ENCODE measurements at places on chromosomes 1 and 21. TPM values are rescaled to one million over a fixed set of nuclear protein-coding genes. Genes with fewer than 3 reads are reported as not detected.

Gene S100A7
- not detected for total RNA-seq

Gene AKR7A3
- total RNA-seq: 1.0 TPM

Gene AGT
- 3.7 TPM for total RNA-seq

Gene GCSAML
- total RNA-seq: 0.51 TPM

Gene TBX19
- 0.87 TPM for total RNA-seq

Gene AVPR1B
- not detected for total RNA-seq

Gene CD5L
- total RNA-seq: not detected

Gene TMEM125
- total RNA-seq: not detected

Gene CLIC6
- total RNA-seq: 9.9 TPM

Gene FAM177B
- total RNA-seq: not detected

Gene LCA5L
- total RNA-seq: 0.55 TPM

- no peak for DNase-seq
Observed at GRCh38 chr1:163774401-163774945, 452.7 kb downstream of the NUF2 start.

- DNase-seq: no peak
Observed at GRCh38 chr1:7113136-7113535, 327.9 kb downstream of the CAMTA1 start.

GRCh38 chr1:228541725-228542124 lies 54.5 kb downstream of the RNF187 start:
- DNase-seq: peak; percentile 8

DNA sequence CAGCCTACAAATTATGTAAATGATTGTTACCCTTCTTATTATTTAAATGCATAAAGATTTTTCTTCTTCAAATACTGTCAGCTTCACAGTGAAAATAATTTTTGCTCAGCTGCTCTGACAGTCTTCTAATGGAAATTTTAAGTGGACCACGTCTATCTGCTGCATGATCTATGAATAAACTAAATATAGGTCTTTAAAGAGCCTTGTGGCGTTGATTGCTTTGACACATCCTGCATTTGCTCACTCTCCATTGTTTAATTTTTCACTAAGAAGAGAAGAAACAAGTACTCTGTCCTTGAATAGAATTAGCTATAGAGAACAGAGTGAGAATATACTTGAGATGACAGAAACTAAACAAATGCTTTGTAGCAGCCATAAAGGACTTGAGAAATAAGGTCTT lies 826.1 kb downstream of the MRPL39 start:
- no peak for DNase-seq

GRCh38 chr1:115648717-115649691 lies 7.2 kb downstream of the VANGL1 start:
- DNase-seq: no peak

- DNase-seq: no peak
Observed at GRCh38 chr1:51518033-51518585, 957 bp downstream of the EPS15 start.

DNA sequence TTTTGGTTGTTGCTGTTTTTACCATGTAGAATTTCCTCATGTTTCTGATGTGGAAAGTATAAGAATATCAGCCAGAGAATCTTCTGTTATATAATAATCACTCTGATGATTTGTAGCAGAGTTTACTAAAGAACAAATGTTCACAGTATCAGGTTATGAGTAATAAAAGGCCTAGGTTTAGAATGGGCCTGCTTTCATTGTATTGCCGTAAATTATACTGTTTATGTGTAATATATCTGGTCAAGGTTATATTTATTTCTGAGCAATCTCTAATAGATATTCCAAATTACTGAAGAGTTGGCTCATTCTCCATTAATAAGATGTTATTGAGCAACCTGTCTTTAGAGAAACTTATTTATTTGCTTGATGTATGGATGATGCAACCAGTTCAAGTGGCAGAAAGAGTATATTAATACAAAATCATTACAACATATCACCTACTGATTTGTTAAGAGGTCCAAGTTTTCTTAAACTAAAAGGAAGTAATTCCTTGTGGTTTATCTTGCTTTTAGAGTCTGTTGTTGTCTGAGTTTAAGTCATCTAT lies 649.4 kb upstream of the CXADR start:
- DNase-seq: no peak

DNA sequence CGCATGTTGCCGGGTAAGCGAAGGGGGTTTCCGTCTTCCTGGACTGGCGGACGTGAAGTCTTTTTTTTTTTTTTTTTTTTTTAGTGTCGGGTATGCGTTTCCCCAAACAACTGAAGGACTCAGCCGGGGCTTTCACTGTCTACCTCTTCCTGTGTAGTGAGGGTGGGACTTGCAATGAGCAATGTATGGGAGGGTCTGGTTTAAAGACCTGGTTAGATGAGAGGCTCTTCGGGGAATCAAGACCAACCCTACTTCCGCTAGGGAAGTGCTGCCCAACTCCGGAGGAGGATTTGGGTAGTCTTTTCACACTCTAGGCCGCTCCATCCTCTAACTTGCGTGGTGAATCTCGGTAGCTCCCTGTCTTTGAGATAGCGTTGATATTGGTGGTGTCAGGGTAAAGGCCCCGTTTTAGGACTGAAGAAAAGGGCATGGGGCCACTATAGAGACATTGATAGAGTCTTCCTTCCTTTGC lies 754 bp downstream of the PRRC2C start:
- no peak for DNase-seq

DNA sequence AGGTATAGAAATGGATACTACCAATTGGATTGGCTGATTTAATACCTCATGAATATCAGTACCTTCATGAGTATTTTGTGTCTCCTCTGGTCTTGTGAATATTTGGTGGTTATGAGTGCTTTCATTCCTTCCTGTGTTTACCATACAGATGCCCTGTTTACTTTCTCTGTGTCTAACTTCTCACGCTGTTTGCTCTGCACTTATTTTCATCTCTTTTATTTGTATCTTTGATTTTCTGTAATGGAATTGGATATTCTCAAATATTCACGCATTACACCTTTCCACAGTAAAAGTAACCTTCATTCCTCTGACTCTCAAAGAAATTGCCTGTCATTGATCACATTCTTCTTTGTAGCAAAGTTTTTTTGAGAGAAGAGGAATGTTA lies 16.8 kb downstream of the CNST start:
- DNase-seq: no peak

DNA sequence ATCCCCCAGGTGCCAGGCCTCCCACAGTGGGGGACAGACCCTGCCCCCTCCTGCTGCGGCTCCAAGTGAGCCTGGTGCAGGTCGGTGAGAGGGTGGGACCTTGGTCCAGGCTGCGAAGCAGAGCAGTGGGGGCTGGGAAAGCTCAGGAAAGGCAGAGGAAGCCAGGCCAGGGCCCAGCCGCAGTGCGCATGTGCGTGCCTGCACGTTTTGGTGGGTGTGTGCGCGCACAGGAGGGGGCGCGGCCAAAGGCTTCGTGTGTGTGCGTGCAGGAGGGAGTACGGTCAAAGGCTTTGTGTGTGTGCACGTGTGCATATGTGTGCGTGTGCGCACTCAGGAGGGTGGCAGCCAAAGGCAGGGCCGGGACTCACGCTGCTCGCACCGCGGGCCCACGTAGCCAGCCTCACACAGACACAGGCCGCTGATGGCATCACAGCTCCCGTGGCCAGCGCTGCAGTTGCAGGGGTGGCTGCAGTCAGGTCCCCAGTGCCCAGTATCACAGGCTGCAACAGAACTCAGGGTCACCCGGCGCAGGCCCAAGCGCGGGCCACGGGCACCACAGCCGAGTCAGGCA lies 45.9 kb downstream of the ARHGEF16 start:
- no peak for DNase-seq

DNA sequence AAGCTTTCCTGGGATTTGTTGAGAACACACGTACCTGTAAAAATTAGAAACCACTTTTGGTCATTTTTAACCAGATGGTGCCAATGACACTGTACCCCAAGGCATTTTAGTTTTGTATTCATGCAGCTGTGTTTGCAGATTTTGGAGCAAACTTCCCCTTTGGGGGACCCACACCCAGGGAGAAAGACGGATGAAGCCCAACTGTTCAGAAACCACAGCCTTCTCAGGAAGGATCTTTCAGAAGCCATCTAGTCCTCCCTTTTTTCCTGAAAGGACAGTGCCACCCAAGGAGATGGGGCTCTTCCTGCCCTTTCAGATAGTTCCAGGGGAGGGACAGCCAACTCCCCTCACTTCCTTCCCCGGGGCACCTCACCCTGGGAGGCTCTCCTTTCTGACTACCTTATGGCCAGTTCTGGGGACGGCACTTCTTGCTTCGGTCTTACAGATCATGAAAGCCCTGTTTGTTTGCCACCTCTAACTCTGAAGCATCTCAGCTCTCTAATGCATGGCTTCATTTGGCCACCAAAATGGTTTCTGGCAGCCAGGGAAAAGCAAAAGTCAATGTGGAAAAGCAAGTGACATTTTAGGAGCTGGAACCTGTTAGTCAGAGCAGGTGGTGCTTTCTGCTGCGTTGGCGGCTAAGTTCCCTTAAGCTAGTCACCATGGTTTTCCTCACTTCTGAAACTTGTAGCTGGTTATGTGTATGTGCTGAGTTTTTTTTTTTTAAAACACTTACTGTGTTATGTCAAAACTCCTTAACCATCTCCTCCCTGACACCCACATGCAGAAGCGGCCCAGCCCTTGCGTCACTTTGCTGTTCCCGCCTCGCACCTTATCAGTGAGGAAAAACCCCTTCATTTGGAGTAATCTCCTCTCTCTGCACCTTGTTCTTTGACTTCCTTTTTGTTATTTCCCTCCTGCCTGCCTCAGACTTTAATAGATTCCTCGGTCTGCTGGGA lies 10.1 kb downstream of the TMCC2 start:
- peak; percentile 65 for DNase-seq

DNA sequence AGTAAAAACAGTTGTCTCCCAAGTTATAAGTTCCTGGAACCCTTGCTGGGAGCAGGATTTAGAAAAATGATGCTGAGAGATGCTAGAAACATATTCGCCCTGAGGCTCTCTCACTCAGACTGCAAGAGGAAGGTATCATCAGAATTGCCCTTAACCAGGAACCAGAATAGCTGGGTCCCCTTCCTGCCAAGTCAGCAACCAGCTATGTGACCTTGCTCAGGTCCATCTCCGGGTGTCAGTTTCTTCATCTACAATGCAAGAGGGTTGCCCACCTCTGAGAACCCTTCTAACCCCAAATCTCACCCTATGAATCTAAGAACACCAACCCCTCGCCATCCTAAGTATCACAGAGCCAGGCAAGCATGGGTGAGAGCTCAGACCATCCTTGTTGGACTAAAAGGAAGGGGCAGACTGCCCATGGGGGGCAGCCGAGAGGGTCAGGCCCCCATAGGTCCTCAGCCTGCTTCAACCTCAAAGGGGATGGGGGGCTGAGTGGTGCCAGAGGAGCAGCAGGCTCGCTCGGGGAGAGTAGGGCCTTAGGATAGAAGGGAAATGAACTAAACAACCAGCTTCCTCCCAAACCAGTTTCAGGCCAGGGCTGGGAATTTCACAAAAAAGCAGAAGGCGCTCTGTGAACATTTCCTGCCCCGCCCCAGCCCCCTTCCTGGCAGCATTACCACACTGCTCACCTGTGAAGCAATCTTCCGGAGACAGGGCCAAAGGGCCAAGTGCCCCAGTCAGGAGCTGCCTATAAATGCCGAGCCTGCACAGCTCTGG lies 390 bp upstream of the S100A9 start:
- no peak for DNase-seq

DNA sequence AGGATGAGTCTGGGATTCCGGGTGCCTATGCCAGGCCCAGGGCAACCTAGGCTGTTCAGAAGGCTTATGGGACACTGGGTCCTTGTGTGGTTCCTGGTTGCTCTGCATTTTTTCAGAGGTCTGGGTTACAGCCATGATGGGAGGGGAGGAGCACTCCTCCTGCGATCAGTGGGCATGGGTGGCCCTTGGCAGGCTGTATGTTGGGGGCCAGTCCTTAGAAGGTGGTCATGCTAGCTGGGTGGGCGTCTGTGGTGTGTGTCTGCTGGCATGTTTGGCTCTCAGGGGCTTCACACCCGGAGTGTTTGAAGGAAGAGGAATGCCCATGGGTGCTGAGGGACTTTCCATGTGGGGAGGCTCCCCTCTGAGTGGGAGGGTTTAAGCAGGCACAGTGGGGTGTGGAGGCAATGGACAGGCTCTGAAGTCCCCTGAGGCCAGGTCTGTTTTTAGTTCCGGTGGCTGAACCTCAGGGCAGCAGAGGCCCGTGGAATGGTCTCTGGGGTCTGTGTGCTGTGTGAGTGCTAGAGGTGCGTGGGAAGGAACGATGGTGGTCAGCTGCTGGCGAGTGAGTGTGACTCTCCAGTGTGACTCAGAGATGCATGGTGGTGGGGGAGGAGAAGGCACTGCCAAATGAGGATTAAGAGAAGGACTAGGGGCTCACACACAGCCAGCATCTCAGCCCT lies 25.3 kb downstream of the CACNA1E start:
- DNase-seq: no peak

DNA sequence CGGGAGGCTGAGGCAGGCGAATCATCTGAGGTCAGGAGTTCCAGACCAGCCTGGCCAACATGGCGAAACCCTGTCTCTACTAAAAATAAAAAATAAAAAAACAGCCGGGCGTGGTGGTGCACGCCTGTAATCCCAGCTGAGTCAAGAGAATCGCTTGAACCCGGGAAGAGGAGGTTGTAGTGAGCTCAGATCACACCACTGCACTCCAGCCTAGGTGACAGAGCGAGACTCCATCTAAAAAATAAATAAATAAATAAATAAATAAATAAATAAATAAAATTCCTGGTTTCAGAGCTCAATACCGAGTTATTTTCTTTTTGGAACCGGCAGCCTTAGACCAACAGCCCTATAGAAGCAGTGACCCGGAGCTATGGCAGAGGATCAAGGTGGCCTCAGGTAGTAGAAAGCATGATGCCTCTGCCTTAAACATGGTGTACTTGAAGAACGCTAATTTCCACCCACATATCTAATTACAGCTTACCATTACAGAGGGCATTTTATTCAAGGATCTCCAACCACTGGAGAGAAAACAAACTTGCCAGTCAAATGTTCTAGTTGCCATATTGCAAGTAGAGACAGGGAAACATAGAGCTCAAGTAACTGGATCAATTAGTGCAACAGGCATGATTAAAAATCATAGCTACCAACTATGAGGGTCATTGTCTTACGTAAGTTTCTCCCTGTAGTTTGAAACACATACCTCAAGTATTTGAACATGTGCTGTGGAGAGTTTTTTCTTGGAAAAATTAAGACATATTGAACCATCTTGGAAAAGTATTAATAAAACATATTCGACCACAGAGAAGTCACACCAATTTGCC lies 2.0 kb upstream of the ENAH start:
- no peak for DNase-seq

DNA sequence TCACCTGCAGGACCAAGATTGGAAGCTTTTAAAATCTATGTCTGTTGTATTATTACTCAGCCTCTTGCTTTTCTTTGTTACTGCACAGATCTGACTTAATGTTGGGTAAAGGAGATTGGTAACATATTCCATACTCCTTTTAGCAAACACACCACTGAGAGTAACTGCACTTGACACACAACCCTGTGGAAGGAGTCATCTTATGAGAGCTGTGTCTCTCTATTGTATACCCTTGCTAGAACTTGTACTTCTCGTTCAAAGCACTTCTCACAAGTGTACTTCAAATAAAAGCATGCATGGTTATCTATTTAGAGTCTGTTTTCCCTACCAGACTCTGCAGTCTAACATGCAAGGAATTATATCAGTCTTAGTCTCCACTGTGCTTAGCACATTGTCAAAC lies 813.4 kb downstream of the ADGRL2 start:
- no peak for DNase-seq

Data from mesenteric fat pad (tissue), 1 donor.